ENCODE measurements at places on chromosomes 4 and X.

DNA sequence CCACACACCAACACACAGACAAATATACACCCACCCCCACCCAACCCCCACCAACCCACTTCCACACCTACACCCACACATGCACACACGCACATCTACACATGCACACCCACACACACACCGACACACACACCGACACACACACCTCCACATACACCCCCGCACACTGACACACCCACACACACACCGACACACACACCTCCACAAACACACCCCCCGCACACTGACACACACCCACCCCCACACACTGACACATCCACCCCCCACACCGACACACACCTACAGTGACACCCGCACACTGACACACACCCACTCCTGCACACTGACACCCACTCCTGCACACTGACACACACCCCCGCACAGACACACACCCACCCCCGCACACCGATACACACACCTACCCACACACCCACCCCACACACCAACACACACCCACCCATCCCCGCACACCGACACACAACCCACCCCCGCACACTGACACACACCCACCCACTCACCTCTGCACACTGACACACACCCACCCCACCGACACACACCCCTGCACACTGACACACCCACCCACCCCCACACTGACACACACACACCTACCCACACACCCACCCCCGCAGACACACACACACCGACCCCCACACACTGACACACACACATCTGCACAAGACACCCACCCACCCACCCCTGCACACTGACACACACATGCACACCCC, 31.1 kb downstream of the FGFRL1 start:
- DNase-seq: no peak

DNA sequence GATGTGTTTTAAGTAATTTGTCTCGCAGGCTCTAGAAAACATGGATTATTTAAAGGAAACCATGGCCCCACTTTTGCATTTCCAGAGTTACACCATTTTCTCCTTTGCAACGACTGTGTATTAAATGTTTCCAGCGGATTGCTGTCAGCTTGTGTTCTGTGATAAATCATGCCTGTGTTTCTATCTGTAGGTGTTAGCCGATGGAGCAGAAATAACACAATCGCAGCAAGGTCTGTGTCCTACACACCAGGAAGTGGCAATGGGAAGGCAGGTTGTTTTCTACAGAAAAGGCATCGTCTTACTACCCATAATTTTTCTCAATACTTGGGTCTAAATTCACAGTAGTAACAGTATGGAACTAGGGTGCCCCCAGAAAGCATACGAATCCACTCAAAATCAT, 590.1 kb downstream of the NLGN4X start:
- DNase-seq: no peak

- no peak for DNase-seq
These were observed 27.1 kb downstream of the PAK3 start for GRCh38 chrX:111123125-111123524.

DNA sequence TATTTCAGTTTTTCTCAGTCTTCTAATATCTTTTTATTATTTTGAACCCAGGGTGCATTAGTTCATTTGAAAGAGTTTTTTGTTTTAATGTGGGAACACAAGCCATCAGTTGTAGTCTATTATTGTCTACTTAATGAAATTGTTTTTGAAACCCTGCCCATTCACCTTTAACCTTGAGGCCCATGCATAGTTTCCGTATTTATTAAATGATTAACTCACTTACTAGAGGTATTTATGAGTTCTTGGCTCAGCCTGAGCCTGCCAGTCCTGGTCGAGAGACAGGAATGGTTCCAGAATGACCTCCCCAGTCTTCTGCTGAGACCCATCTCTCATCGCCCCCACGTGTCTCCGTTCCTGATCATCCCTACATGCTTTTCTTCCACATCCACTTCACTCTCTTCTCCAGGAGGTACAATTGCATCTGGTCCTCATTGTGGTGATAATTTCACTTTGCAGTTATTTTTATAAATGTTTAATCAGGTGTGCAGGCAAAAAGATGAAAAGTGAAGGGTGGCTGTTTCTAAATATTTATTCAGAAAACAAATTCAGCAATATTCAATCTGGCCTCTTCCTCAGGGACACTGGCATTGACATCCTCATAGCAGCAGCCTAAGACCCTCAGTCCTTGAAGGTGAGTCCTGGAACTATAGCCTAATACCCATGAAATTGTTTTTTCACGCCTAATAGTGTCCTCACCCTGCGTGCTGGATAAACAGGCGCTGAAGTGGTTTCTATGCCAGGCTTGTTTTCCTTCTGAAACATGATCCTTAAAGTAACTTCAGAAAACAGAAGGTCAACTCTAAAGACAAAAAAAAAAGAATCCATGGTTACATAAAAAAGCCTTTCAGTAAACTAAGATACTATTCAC, 112.8 kb downstream of the KDR start:
- DNase-seq: no peak

- DNase-seq: peak; percentile 13
These were observed 5.2 kb upstream of the ARX start for GRCh38 chrX:25020905-25021449.

- no peak for DNase-seq
These were observed 42.3 kb downstream of the SRPX start for GRCh38 chrX:38178396-38178795.

DNA sequence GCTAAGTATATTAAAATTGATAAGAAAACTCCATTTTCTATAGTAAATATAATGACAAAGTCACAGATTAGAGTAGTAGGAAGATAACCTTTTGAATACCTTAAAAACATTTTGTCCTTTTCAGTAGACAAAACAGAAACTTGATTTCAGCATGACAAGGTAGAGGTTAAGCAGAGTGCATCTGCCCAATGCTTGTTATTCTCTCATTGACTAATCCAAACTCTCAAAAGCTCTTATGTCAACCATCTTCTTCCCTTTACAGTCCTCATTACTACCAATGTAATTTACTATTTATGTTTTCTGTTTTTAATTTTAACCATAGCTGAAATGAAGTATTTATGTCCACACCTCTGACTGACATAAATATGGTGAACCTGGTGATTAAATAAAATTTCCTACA, 11.1 kb downstream of the NIPAL1 start:
- no peak for DNase-seq

DNA sequence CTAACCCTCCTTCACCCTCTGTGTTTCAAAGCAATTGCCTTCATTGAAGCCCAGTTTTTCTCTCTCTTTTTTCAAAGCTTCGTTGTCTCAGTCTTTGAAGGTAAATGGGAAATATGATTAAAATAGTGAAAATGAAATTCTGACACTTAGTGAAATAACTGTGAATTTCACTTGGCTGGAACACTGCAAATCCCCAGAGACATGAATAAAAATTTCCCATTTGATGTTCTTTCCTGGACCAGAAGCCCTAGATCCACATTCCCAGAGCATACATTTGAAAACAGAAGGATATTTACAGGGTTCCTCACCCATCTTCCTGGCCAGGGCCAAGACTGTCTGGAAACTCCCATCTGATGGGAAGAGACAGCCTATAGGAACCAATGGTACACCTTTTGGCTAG, 45.0 kb downstream of the SLC2A9 start:
- DNase-seq: no peak

DNA sequence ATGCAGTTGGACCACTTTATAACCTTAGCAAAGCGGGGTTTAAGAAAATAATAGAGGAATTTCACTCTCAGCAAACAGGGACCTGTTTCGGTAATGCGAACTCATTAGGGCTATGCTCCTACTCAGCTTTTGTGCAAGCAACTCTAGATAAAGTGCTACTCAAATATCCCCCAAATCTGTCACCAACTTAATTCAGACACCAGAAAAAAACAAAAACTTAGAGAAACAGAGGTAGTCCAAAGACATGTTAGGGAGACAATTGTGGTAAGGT, 123.0 kb downstream of the CAMK2D start:
- no peak for DNase-seq

DNA sequence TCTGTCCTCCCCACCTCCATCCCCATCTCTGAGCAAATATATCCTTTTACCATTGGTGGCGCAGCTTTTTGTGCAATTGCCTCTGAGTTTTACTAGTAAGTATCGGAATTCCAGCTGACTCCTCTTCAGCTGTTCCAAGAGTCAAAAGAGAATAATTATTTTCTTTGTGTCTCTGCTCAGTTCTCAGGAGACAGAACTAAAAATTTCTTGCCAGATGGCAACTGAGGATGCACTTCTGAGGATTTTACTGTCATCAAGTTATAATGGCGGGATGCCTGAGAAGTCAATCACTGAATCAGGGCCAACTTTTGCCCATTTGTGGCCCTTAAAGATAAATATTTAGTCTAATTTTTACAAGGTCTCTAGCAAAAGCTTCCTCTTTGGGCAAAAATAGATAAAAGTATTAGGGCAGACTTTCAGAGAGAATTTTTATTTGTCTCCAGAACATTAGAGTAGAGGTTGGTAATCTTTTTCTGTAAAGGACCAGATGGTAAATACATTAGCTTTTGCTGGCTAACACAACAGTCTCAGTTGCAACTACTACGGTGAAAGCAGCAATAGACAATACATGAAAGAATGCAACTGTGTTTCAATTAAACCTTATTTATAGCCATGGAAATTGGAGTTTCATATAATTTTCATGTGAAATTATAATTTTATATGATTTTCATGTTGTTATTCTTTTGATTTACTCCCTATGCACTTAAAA, 15.6 kb upstream of the ADGRA3 start:
- DNase-seq: no peak

GRCh38 chr4:86991994-86992393, 57.2 kb downstream of the AFF1 start:
- peak; percentile 90 for DNase-seq

GRCh38 chr4:144799486-144799885, 153.5 kb downstream of the HHIP start:
- DNase-seq: no peak

DNA sequence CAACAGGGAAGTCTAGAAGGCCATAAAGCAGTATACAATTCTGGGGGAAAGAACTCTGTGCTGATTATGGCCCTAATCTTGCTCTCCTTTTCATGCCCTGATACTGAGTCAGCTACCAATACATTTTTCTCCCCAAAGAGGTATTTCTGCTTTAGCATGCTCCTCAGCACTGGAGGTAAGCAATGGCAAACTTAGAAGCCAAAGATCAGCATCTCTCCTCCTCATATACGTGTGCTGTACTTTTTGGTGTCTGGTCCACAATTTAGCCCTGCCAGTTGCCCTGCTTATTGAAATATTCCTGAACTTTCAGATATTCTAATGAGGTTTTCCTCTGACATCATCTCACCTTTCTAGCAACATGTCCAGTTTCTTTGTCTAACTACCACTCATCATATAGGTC, 226.2 kb downstream of the FSTL5 start:
- no peak for DNase-seq

All from erythroblast (primary cell).